ENCODE measurements at places on chromosomes 4 and X.

GRCh38 chr4:148435654-148436406 is 6.4 kb downstream of the NR3C2 start:
- DNase-seq: no peak

- no peak for DNase-seq
Measured at GRCh38 chr4:79087071-79087470, 147.8 kb upstream of the PAQR3 start.

GRCh38 chr4:40524366-40525041 is 105.2 kb downstream of the RBM47 start:
- no peak for DNase-seq

DNA sequence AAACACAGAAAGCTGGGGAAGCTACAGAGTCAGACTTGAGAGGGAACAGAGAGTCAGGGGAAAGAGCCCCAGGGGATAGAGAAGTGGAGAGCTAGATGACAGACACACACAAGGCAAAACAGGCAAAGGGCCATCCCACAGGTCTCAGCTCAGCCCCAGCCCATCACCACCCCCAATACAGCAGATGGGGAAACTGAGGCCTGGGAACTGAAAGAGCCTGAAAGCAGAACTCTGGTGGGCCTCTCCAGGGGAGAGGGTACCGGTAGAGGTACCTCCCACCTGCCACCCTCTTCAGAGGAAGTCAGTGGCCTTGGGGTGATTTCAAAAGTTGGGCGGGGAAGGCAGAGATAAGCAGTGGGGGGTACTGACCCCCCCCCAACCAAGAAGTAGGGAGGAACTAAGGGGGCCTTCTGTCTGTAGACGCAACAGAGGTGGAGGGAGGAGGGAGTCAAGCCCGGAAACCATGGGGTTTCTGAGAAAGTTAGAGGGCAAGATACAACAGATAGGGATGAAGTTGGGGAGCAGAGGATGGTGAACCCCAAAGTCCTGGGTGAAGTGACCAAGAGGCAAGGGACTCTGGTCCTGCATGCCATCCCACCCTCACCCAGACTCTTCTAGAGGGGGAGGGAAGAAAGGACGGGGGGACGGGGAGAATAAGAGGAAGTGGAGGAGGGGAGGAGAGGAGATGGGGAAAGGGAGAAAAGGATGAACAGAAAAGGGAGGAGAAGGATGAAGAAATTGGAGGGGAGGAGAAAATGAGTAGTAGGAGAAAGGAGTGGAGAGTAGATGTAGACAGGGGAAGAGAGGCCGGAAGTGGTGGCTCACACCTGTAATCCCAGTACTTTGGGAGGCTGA is 3.2 kb downstream of the GATA1 start:
- DNase-seq: no peak

DNA sequence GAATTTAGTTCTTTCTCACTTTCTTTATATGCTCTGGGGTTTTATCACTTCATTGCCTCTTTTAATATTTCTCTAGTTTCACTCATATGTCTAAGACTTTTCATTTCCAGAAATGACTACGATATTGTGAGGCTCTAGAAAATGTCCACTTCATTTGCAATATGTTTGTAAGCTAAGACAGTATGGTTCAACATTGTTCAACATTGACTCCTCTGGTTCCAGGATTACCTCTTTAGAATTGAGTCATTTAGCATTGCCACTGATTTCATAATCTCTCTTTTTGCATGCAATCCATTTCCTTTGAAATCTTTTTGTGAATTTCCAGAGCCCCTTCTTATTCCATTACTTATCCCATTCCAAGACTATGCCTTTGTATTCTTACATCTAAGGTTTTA is 32.3 kb downstream of the BBS12 start:
- no peak for DNase-seq

DNA sequence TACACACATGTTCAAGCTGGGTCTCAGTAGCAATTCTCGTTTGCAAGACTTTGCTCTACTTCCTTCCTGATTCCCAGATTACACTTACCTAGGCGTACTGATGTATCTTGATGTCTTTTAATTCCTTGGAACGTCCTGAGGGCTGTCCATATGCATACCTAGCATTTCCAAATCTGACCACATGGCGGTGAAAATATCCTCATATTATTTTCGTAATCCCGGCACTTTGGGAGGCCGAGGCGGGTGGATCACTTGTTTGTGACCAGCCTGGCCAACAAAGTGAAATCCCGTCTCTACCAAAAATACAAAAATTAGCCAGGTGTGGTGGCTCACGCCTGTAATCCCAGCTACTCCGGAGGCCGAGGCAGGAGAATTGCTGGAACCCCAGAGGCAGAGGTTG is 1786.3 kb upstream of the TENM3 start:
- no peak for DNase-seq

- DNase-seq: no peak
Measured at GRCh38 chr4:90148574-90149148, 21.5 kb downstream of the CCSER1 start.

- no peak for DNase-seq
Measured at GRCh38 chr4:153420361-153420760, 45.8 kb upstream of the TMEM131L start.

DNA sequence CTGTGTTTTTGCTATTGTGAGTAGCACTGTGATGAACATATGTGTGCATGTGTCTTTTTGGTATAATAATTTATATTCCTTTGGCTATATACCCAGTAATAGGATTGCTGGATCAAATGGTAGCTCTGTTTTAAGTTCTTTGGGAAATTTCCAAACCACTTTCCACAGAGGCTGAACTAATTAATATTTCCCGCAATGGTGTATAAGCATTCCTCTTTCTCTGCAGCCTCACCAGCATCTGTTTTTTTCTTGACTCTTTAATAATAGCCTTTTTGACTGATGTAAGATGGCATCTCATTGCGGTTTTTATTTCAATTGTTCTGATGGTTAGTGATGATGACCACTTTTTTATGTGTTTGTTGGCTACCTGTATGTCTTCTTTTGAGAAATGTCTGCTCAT is 247.7 kb upstream of the NDST3 start:
- DNase-seq: no peak

DNA sequence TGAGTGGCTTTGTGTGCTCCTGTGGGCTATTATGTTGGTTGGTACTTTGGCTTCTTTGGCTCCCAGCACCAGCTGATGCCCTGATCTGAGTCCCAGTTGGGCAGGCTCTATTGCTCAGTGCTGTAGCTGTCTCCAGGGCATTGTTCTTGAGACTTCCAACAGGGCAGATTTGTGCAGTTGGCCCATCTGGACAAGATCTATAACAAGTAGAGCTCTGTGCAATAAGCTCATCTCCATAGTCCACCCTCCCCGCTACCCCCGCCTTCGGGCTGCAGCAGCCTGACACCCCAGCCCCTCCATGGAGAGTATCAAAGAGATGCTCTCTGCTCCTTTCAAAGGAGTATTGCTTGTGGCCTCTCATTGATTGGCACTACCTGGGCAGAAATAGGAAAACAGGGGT is 5.8 kb upstream of the TMEM31 start:
- DNase-seq: no peak

- DNase-seq: no peak
Measured at GRCh38 chrX:51026862-51027261, 116.3 kb downstream of the BMP15 start.

DNA sequence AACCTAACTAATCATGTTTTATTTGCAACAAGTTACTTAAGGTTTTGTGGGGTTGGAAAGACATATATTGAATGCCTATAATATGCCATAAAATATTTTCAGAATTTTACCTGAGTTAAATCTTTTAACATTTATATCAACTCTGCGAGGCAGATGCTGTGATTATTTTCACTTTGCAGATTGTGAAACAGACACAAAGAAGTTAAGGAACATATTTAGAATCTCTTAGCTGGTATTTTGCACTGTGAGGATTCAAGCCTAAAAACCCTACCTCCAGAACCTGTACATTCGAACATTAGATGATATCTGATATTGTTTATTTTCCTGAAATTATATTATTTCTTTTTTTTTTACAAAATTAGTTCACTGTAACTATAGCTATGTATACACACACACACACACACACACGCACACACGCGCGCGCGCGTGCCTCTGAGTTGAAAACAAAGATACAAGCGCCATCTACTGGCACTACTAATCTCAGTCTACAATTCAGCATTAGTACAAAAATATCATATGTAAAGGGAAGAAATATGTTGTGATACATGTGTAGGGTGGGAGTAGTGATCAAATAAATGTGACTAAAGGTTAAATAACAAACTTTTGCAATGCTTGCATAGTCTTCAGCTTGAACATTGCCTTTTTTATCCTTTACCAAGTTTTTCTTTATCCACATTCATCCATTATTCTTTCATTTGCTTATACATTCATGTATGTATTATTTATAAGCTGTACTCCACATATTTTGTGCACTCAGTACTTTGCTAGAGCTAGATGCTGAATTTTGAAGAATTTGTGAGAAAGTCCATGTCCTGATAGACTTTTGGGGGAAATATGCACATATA is 61.5 kb downstream of the ANXA10 start:
- no peak for DNase-seq

GRCh38 chr4:153021276-153021675 is 85.2 kb downstream of the FHDC1 start:
- no peak for DNase-seq

- DNase-seq: no peak
Measured at GRCh38 chr4:185712350-185713024, 99.5 kb downstream of the SORBS2 start.

DNA sequence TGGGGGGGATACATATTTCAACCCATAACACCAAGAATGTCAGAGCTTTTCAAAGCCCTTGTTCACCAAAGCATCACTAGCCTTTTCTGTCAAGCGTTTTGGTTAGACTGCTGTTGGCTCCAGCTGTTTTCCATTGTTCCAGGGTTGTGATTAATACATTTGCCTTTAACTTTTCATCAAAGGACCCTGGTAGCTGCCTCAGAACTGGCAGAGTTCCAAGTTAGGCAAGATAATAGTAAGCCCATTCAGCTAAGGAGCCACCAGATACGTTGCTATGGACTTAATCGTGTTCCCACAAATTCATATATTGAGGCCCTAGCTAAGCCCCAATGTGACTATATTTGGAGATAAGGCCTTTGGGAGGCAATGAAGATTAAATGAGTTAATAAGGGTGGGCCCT is 37.1 kb downstream of the ENOPH1 start:
- no peak for DNase-seq
